Activated CD8-positive, alpha-beta T cell treated with anti-CD3 and anti-CD28 coated beads for 36 hours (primary cell): ENCODE measurements at places on chromosomes 2 and 18. TPM values are rescaled to one million over a fixed set of nuclear protein-coding genes. Genes with fewer than 3 reads are reported as not detected.

DNA sequence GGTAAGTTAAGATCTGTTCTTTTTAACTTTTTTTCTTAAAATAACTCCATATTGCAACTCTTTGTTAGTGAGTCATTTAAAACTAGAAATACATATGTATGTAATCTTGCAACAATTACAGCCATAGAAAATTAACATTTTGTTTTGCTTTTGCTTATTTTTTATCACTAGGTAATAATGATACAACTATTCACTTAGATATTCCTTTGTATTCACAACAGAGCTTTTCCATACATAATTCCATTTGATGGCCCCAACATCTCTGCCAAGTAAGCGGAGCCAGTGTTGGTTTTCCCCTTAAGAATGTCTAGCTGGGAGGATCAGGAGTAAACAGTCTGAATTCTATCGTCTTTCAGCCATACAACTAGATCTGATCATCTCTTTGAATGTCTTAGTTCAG, 16.1 kb downstream of the SPP2 start:
- DNase-seq = no peak

DNA sequence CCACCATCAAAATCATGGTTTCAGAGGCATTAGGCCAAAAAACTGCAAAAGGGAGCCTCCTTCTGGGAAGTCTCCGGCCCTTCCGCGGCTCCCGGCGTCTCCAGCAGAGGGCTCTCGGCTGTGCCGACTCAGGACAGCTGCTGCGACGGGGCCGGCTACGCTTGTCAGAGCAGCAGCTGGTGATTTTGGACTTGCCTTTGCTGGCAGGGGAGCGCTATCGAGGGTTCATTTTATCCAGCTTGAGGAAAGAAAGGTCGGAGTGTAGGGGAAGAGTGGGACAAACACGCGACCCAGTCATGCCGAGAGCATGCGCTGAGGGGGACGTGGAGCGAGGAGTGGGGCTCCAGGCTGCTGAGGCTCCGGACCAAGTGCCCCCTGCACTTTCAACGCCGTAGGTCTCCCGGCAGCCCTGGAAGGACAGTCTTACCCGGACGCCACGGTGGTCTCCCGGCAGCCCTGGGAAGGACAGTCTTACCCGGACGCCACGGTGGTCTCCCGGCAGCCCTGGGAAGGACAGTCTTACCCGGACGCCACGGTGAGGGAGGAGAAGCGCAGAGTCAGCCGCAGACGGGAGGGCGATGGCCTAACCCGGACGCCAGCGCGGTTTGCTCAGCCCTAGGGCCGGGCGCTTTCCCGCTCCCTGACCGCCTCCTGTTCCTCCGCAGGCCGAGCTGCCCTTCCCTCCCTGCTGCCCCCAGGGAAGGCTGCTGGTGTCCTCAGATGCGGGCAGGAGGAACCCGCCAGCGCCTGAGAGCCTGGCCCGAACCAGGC, 21.7 kb downstream of the DDX18 start:
- DNase-seq = peak; percentile 72

- DNase-seq = no peak
These were observed 165.6 kb downstream of the KLHL29 start for GRCh38 chr2:23550553-23550952.

DNA sequence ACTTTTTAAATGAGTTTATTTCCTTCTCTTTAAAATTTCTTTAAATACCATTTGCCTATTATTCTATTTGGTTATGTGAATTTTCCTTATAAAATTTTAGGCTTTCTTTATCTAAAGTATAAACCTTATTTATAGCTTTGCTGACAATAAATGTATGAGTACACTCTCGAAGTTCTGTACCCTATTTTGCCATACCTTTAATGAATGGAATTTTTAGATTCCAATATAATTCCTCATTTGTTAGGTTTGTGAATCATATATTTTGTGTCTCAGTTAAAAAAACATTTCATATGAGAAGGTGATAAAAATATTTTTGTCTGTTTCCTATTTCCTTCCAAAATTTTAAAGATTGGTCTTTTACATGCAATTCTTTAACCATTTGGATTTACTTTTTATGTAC, 427.4 kb upstream of the SLC8A1 start:
- DNase-seq = no peak

DNA sequence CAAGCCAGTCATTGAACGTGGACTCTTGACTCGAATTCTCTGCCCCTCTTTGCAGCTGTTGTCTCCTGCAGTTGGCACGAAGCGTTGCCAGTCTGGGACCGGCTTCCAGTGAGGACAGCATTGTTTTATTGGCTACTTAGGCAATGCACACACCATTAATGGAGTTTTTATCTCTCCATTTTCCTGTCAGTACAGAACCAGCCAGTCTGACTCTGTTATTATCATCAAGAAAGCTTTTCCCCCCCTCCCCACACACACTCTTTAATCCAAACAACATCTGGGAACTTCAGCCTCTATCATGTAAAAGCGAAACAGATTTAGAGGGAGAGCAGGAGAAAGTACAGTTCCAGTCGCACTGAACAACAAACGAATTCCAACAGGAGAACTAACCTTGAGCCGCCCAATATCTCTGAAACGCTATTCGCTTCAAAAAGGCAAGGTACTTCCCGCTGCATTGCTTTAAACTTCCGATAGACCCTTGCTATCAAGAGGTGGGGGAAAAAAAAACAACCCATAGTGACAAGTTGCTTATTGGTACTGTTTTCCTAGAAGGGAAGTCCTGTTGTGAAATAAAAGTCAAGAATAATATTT, 38.2 kb downstream of the ACVR1 start:
- no peak for DNase-seq

DNA sequence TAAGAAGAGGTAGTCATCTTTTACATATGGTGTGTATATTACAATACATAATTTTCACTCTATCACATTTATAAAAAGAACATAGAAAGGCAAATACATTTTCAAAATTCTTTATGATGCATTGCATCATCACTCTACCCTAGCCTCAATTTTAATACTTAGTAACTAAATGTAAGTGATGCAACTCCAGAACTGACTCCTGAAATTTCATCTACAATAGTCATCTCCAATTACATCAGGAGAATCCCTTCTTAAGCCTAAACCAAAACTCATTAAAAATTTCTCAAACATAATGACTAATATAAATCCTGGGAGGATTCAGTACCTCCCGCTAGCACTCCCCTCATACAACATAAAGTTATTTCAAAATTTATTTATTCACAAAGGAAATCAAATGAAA, 15.9 kb downstream of the TMX3 start:
- no peak for DNase-seq

DNA sequence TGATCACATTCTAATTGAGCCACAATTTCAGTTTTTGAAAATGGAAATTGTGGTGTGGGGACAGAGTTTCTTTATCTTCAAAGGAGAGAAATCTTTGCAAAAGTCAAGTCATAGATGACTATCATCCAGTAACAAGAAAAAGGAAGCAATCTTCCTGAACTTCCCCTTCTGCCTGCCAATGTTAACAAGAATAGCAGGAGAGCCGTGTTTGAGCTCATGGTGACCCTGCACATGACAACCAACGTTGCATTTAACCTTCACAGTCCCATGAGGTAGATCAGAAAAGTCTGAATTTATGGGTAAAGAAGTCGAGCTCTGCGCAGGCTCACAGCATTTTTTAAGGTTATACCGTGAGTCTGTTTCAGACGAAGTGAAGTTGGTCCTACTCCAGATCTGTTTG, 454.9 kb downstream of the LPIN1 start:
- DNase-seq = no peak

DNA sequence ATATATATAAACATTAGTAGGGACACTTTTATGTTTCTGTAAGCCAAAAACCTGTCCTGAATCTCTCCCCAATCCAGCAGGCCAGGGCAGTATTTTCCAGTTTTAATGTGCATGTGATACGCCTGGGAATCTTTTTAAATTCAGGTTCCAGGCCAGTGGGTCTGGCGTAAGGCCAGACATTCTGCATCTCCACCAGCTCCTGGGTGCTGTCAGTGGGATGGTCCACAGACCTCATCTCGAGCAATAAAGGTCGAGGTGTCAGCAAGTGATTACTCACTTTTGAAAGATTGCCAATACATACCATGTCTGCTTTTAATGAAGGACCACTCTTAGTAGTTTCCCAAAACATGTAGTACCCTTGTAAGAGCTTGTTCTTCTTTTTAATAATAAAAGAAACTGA, 189.9 kb upstream of the SH3BP4 start:
- DNase-seq = no peak

DNA sequence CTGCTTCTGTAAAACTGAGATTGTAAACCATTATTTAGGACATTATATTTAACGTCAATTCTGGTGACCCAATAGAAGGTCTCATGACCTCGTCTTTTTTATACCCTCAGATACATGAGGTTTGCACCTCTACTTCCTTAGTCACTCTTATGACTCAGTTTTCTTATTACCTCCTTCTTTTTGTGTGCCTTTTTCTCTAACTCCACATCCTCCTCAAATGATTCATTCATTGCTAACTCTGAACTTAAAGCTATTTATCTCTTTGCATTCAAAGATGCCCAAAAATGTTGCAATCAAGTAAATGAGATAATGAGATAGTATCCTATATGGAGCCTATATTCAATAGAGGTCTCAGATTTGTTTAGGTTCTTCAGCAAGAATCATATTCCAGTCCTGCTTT, 121.0 kb upstream of the KYNU start:
- no peak for DNase-seq

GRCh38 chr2:72081451-72081850, 66.2 kb downstream of the CYP26B1 start:
- DNase-seq = peak; percentile 7

- no peak for DNase-seq
These were observed 8.9 kb upstream of the LRRFIP1 start for GRCh38 chr2:237618449-237618848.

GRCh38 chr2:28547906-28548600, 52.2 kb downstream of the PLB1 start:
- peak; percentile 62 for DNase-seq

DNA sequence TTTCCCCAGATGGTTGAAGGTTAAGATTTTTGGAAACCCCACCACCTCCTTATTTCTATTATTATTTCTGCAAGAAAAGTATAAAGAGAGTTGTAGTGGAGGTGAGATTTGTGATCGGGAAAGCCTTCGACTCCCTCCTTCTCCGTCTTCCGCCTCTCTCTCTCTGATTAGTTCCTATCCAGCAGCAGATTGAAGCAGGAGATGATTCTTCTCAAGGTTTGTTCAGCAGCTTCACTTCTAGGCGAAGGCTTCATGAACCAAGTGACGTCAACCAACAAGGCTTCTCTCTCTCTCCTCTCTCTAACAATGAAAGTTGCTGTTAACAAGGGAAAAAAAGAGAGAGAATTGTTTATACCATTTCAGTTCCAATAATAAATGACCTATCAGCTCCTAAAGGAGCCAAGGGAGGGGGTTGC, at the start of gene BAZ2B:
Gene BAZ2B (minus strand): TSS at position 263 of the 416 bp plus-strand sequence. CDS start 137,829 bp downstream, outside the sequence.
- no peak for DNase-seq

DNA sequence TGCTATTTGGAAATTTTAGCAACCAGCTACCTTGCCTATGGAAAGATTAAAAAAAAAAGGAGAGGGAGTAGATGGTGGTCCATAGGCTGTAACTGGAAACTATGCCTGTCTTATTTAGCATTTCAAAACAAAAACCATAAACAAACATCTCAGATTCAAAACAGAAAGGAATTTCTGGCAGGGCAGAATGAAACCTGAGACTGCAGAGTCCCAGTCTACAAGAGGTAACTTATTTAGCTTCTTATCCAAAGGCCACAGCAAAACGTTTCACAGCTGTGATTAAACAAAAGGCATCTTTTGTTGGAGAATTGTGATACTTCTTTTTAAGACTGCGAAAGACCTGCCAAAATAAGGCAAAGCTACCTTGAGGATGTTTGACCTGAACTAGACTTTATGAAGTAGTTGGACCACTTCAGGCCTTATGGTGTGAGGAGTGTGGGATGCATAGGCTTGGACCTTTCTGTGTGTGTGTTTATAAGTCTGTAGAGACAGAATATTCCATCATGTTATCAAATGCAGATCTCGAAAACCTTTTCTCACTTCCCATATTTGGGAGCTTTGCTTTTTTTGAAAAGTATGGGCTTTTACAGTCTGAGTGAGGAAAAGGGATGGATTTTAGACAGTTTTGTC, 11.0 kb downstream of the CRIM1 start:
- no peak for DNase-seq

- no peak for DNase-seq
These were observed 13.4 kb downstream of the NOP58 start for GRCh38 chr2:202278944-202279343.

DNA sequence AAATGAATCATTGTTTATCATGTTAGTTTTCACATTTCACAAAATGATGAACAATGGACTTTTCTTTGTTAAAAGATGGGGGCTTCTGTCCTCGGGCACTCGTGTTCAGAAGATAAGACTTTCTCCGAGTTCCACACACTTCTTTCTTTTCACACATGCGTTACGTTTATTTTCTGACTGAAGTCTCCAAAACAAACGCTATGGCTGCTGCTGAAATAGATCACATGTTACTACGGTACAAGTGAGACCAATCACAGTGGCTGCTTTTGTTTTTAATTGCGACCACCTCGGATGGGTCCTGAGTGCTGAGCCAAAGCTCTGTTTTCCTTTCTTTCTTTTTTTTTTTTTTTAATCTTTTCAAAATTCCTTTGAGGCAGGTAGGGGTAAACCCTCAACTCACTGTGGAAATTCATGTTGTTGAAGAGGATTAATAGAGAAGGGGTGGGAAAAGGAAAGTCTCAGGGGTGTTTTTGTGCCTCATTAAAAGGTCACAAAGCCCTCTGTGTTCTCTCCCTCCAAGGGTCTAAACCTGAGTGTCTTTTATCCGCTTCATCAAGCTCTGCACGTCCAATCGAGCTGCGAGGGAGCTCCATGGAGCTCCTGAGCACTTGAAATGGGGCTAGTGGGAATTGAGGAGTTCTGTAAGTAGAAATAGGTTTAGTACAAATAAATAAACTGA, 48.2 kb downstream of the ARL4C start:
- DNase-seq = no peak

GRCh38 chr2:162478721-162479129, 134.8 kb downstream of the GCA start:
- no peak for DNase-seq

- no peak for DNase-seq
These were observed 63.0 kb downstream of the TANK start for GRCh38 chr2:161223139-161223732.

DNA sequence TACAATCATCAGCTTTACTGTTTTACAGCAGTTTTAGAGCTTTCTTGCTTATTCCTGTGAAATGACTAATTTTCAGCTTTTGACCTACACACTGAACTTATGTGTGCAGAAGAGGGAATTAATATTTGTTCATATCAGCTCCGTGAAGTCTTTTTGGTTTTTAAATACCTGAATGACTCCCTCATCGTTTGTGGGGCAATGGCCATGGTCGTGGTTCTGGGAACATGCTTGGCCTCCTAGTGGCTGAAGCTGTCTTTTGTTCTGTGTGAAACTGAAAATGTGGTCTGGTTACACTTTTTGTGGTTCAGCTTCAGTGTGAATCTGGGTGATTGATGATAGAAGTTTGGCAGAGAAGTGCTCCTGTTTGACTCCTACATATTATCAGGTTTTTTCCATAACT, 408.1 kb downstream of the THSD7B start:
- DNase-seq = no peak

GRCh38 chr2:138518860-138519259, 17.3 kb downstream of the SPOPL start:
- DNase-seq = no peak

GPR155 gene
- total RNA-seq = 13.3 TPM

ZNF521 gene
- total RNA-seq = not detected

BOLL gene
- total RNA-seq = not detected

NT5C1B gene
- not detected for total RNA-seq

TMEM169 gene
- total RNA-seq = 0.83 TPM

GMPPA gene
- 34.2 TPM for total RNA-seq

CHCHD5 gene
- 34.8 TPM for total RNA-seq

TMEM17 gene
- total RNA-seq = 0.13 TPM
